HuH-7.5 (cell line): ENCODE measurements at places on chromosomes 11 and 22.

- no peak for DNase-seq
These were observed 360.6 kb downstream of the BRD1 start for GRCh38 chr22:49466878-49467595.

- no peak for DNase-seq
These were observed 22.7 kb downstream of the NAV2 start for GRCh38 chr11:19735157-19735908.

DNA sequence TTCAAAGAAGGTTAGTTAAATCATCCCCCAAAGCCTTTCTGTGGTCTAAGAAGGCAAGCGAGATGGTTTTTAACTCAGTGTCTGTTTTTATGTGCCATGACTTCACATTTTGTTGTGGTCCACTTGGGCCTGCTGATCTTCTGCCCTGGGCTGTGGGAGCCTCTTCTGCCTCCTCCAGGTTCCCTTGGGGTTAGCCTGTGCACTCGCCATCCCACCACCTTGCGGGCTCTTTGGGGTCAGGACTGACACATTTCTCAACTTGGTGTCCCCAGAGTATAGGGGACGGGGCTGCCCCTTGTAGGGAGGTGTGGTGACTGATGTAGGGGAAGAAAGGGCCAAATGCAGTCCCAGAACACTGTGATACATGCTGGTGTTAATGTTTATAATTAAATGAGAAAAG, 207.0 kb downstream of the TBC1D22A start:
- no peak for DNase-seq

DNA sequence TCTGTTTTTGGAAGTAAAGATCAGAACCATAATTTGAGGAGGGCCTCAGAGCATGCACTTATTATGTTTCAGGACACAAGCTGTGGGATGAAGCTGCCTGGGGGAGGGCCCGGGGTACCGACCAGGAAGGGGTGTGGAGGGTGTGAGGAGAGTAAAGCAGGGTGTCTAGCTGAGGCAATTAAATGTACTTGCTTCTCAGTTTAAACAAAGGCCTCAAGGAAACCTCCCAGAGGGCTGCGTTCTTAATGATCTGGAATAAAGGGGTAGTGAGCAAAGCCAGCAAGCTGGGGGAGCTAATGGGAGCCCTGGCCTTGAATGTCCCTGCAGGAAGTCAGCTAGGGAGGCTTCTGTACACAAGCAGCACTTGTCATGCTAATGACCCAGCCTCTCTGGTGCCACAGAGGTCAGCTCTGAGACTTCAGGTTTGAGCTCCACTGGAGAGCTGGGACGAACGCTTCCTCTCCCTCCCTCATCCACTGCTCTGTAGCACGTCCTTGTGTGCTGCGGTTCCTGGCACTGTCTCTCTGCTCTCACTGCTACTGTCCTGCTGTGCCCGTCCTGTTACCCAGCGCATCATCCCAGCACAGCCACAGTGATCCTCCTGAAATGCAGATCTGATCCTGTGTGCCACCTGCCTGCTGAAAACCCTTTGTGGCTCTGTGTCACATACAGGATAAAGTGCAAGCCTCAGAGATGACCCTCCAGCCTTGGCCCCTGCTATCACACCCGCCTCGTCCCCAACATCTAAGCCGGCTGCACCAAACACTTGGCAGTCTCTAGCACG, 159.7 kb downstream of the DBX1 start:
- DNase-seq: no peak

GRCh38 chr11:75428281-75428724, 4.7 kb downstream of the KLHL35 start:
- peak; percentile 100 for DNase-seq

- DNase-seq: no peak
These were observed 18.4 kb downstream of the NEAT1 start for GRCh38 chr11:65440831-65441499.

- DNase-seq: no peak
These were observed 122.8 kb downstream of the FAT3 start for GRCh38 chr11:92347454-92347853.

GRCh38 chr11:96338910-96339705, 3.9 kb downstream of the MAML2 start:
- DNase-seq: no peak

DNA sequence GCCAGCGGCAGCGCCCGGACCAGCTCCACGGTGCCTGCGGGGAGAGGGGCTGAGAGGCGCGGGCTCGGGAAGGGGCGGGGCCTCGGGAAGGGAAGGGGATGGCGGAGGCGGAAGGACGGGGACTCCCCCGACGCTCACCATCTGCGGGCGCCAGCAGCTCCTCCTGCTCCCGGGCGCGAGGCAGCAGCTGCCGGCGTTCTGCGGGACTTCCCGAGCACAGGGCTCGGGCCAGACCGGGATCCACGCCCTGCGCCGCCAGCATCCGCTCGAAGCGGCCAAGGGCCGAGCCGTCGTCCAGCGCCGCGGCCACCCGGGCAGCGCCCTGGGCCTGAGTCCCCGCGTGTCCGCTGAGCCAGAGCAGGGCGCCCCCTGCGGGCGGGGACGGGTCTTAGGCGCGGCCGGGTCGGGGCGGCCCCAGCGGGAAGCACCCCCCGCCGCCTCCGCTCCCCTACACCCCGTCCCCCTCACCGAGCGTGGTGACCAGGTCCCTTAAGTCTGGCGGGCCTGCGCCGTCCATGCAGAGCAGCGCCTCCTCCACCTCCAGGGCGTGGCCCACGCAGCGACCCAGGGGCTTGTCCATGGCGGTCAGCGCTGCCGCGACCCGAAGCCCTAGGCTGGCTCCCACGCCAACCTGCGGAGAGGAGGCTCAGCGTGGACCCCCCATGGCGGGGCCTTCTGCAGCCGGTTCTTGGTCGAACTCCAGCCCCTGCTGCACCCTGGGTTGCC, 873 bp upstream of the SCO2 start:
- peak; percentile 92 for DNase-seq

DNA sequence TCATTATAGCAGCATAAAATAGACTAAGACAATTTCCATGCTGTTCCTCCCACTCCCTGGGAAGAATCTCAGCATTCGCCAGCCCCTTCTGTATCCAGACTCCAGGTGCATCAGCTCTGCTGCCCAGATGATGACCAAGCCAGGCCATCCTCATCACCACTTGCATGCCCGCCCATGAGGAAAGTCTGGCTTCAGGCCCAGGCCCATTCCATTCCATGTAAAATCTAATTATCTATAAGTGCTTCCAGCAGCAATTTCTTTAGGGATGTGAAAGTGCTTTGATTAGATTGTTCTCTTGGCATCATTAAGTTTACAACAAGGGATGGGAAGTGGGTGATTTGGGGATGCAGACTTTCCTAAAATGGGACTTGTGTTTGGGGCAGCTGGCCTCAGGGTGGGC, 100.3 kb downstream of the INSC start:
- no peak for DNase-seq

- no peak for DNase-seq
These were observed 7.8 kb upstream of the JAML start for GRCh38 chr11:118232659-118233058.

DNA sequence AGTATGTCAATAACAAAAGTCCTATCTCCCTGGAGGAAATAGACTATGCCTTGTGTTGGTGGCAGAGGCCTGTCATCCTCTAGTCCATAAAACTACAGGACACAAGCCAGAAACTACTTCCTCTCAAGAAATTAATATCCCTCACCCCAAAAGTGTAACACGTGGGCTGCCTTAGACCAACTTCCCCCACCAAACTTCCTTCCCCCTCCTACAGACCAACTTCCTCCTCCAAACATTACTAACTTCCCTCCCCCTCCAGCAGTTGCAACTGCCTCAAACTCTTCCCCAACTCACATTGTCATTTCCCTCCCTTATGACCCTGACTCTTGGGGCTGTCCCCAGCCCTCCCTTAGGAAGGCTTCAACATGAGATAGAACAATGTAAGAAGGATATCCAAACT, 6.3 kb downstream of the OR52K2 start:
- no peak for DNase-seq

DNA sequence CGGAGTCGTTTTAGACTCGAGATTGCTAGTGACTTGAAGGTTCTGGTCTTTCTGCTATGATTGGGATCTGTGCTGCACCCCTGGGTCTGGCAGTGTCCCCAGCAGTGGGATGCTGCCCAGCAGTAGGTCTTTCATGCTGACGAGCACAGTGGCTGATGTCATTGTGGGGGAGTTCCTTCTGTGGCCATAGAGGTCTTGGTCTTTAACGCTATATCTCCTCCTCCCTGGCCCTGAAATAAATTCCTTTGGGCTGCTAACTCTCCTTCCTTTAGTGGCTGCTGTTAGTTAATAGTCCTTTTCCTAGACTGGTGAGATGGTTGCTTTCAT, 136.3 kb downstream of the TEAD1 start:
- DNase-seq: no peak

DNA sequence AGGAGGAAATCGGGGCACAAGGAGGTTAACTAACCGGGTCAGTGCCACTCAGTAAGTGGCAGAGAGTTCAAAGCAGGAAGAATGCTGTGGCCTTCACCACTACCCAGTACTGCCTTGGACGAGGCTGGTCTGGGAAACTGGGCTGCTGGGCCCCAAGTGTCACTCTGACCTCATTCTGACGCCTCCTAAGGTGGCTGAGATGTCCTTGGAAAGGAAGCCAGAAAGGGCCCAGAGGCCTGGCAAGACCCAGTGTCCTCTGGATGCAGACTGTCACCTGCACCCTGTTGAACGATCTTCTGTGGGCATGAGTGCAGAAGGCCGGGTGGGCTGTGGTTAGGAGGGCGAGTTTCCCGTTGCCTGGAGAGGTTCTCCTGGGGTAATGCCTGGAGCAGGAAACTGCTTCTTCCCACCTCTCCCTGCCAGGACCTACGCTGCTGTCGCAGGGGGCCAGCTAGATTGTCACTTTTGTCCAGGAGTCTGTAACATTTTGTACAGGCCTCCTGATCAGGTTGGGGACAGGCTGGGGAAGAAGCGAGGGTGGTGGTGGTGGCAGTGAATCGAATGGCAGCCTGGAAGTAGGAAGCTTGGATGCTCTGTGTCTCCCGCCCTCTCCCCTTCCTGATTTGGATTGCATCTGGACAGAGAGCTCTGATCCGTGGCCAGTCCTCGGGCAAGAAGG, 105.1 kb downstream of the ST3GAL4 start:
- DNase-seq: no peak

- DNase-seq: peak; percentile 63
These were observed 16.9 kb upstream of the ALG8 start for GRCh38 chr11:78156127-78156844.

- no peak for DNase-seq
These were observed 346.4 kb upstream of the MTNR1B start for GRCh38 chr11:92623055-92623454.

GRCh38 chr11:67262731-67263675, 3.3 kb upstream of the GRK2 start:
- peak; percentile 100 for DNase-seq

DNA sequence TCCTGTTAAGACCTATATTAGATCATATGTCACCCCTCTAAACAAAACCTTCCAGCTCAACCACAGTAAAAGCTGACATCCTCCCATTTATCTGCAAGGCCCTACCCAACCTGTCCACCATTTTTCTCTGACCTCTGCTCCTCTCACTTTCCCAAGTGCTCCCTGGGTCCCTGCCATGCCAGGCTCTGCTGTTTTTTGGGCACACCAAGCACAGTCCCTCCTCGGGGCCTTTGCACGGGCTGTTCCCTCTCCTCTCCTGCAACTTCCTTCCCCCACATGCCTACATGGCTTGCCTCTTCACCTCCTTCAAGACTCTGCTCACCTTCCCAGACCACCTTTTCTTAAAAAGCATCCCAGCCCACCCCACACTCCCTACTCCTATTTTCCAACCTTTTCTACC, 9.8 kb downstream of the TST start:
- DNase-seq: no peak

GRCh38 chr11:84345597-84345996, 1059.4 kb upstream of the CCDC90B start:
- DNase-seq: no peak

DNA sequence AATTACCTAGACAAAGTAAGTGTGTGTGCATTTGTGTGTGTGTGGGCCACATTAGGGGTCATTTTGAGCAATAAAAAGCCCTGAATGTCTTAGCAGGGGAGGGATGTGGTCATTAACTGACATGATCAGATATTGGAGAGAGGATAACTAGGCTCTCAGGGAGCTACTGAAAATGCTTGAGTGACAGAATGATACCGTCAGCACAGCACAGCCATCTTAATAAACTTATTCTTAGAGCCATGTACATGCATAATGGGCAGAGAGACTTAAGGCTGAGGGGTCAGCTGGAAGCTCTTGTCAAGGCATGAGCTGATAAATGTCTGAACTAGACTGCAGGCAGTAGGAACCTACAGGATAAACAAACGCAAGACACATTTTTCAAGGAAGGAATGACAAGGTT, 239.1 kb upstream of the NCAM1 start:
- DNase-seq: no peak

DNA sequence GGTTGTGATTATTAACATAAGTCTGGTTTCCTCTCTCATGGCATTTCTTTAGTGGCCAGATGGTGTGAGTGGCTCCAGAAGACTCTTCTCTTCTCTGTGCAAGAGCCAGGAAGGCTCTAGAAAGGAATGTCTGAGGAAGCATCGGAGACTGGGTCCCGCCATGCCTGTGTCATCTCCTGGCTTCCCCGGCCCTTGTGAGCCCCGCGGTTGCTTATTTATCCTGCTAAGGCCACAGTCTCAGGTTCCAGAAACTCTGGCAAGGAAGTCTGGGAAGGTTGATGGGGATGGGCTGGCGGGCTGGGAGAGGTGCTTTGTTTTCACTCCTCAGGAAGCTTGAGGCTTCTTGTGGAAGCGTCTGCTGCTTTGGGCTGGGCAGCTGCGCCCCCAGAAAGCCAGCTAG, 18.9 kb downstream of the BCR start:
- DNase-seq: no peak

DNA sequence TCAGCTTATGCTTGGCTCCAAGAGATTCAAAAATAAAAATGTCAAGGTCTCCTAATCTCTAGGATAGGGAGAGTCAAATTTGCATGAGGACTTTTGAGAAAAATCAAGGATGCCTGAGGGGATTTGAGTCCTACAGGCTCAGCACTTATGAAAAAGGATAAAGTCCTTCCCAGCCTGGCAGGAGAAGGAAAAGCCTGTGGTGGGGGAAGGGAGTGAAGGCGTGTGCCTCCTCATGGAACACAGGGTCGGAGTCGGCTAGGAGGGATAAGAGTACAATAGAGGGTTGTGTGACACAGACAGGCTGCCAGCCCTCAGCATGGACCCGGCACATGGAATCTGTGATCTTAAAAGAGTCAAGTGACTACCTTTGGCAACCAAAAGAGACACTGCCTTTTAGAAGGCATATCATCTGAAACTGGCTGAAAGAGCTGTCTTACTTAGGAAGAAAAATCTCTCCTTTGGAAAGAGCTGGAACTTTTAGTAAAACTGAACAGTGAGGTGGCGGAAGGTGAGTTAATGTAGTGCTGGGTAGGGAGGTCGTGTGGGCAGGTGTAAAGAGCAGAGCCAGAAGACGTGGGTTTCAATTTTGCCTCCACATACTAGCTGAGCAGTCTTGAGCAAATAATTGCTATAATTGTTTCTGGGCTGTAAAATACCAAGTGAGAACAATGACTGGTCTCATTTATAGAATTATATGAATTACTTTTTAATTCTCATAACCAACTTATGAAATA, 58.8 kb upstream of the RDX start:
- no peak for DNase-seq

GRCh38 chr22:36765131-36765942, 10.6 kb downstream of the IFT27 start:
- no peak for DNase-seq
